ENCODE measurements at places on chromosomes 4 and X.

DNA sequence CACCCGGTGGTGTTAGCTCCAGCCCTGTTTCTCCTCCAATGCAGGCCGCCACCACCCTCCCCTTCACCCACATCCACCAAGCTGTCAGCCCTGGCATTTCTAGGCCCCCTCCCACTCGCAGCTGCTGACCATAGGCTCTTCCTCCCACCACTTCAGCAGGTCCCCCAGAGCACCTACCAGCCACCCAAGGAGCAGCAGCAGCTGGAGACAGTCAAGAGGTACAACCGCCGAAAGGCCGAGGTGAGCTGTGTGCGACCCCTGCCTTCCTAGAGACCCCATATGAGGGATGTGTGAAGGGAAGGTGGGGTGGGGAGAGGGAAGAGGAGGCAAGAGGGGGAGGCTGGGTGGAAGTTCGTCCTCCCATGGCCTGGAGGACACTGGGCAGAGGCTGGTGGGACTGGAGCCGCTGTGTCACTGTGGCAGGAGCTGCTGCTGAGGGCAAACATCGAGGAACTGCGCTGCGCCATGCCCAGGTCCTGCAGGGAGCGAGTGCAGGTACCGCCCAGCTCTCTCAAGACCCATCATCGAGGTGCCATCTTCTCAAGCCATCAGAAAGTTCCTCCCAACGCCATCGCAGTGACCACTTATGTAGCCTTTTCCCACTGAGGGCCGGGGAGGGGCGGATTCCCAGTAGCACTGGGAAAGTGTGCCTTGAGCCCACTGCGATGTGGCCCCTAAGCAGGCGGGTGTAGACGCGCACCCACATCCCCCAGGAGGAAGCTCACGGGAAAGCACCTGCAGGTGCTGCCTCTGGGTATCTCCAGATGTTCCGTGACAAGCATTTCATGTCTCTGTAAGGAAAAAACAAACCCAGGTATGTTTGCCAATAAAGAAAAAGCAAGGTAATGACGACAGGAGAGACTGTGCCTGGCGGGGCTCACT, 19.2 kb upstream of the RNF4 start:
- DNase-seq: no peak

GRCh38 chrX:81876437-81876836, 674.5 kb downstream of the SH3BGRL start:
- DNase-seq: no peak

DNA sequence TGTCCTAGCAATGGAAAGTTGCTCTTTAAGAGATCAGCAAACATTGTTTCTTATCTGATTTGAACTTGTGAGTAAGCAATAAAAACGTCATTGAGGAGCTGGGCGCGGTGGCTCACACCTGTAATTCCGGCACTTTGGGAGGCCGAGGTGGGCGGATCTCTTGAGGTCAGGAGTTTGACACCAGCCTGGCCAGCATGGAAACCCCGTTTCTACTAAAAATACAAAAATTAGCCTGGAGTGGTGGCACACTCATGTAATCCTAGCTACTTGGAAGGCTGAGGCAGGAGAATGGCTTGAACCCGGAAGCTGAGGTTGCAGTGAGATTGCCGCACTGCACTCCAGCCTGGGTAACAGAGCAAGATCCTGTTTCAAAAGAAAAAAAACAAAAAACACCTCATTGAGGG, 11.2 kb upstream of the PLAC8 start:
- peak; percentile 80 for DNase-seq

- no peak for DNase-seq
Observed at GRCh38 chr4:159606835-159607234, 504.0 kb downstream of the RAPGEF2 start.

GRCh38 chr4:147182041-147182440, 236.4 kb upstream of the TTC29 start:
- DNase-seq: no peak

- no peak for DNase-seq
Observed at GRCh38 chr4:66490729-66491128, 820.4 kb upstream of the EPHA5 start.

GRCh38 chr4:51906167-51906958, 63.4 kb downstream of the DCUN1D4 start:
- DNase-seq: peak; percentile 86

- peak; percentile 42 for DNase-seq
Observed at GRCh38 chrX:47595716-47596251, 13.5 kb downstream of the TIMP1 start.

- DNase-seq: no peak
Observed at GRCh38 chrX:139304471-139304870, 226.1 kb upstream of the F9 start.

- peak; percentile 74 for DNase-seq
Observed at GRCh38 chrX:100413229-100413628, 3.2 kb upstream of the PCDH19 start.

- no peak for DNase-seq
Observed at GRCh38 chr4:87060957-87061356, 126.1 kb downstream of the AFF1 start.

DNA sequence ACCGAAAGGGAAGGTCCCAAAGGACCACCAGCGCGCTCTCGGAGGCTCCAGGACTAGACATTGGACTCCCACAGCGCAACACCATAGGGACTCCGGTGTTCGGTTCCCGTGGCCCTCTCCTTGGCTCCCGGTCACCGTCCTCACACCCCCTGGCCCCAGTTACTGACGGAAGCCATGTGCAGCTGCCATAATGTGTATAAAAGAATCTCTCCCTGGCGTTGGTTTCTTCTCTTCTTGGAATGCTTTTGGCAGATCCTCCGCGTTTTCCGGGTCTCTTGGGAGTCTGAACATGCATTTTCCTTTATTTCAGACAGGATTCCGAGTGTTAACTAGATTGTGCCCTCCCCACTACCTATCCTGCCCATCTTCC, 69.8 kb downstream of the FBXO8 start:
- DNase-seq: no peak

DNA sequence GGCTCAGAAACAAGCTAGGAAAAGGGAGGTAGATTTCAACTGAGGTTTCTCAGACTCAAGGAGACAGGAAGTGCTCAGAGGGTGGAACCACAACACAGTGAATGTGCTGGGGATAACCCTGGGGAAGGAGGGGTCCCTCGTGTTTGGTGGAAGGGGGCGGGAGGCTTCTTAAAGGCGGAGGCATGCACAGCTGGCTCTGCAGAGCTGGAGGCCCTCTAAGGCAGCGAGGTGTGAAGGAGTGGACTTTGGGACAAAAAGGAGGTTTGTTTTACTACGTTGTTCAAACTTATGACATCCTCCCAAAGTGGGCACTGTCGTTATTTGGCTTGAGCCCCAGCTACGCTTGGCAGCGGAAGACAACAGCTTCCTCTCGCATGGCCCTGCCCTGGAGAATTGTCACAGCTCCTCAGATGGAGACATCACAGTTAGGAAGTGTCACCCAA, 21.7 kb upstream of the MTM1 start:
- peak; percentile 37 for DNase-seq

DNA sequence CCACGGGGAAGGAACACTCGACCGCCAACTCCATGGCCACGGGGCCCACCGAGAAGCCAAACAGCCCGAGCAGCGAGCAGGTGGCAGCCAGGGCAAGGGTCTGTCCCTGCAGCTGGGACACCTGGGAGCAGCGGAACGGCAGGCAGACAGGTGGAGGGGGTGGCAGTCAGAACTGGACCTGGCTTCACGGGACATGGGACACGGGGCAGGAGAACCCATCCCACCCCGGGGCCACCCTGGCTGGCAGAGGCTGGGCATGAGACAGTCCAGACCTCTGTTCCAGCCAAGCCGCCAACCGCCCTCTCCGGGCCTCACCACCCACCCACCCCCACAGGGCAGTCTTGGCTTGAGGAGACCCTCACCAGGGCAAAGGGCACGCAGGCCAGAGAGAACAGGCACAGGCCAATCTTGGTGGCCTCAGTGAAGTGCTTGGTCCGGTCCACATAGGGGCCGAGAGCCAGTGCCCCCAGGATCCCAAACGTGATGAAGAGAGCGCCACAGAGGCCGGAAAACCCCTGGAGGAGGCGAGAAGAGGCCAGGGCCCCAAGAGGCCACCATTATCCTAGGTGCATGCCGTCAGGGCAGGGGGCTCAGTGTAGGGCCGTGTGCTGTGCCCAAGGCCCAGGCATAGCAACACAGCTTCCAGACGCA, 5.6 kb downstream of the SLC49A3 start:
- DNase-seq: no peak

DNA sequence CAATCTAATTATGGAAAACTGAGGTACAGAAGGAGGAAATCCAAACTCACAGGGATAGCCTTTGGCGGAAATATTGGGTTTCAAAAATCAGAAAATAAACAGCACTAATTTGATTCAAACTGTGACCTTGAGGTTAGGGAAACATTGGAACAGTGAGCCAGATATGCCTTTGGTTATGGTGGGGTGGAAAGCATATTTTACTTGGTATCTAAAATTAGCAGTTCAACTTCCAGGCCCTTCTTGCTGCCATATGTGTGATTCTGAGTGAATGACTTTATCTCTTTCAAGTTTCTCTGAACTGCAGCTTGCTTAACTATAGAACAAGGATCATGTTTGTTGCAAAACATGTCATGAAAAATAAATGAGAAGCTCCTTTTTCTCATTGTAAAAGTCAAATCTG, 240.9 kb upstream of the VEGFC start:
- DNase-seq: no peak

DNA sequence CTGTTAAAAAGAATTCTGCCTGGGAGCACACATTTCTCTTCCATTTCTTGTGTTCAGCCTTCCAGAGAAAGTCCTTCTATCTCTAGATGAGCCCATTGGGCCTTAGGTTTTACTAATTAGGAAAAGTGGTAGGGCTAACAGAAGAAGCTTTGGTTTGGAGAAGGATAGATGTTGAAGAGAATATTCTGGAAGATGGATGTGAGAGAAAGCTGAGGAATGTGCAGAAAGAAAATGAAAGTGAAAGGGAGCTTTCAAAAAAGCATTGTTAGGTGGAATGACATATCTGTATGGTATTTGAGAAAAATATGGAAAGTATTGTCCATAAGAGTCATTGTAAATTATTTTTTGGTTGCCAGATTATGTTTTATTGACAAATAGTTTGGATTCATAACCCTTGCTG, 474.8 kb upstream of the SLIT2 start:
- DNase-seq: no peak

- DNase-seq: peak; percentile 64
Observed at GRCh38 chr4:143337600-143338287, 1.1 kb downstream of the GAB1 start.

DNA sequence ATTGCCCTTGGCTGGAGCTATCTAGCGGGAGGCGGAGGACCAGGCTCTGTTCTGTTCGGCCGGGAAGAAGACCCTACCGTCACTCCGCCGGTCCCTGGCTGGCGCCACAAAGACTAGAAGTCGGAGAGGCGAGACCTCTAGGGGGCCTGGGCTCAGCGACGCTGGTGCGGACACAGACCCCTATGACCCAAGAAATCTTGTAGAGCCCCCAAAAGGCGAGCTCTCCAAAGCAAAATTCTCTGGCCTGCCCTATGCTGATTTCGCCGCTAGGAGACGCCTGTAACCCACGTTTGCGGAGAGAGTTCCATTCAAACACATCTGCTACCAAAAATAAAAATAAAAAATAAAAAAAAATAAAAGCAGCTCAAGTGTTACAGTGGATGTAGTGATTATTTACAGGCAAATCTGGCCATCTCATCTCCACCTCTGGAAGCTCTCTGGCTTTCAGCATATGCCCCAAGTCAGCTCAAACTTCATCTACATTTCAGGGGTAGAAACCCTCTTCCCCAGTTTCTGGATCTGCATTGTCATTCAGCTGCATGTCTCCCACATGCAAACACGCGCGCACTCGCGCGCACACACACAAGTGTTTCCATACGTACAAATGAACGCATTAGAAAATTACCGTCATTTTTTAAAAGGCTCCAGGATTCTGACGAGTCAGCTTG, 2.4 kb upstream of the PCDH10 start:
- DNase-seq: peak; percentile 72

- DNase-seq: no peak
Observed at GRCh38 chrX:121457096-121457495, 409.7 kb downstream of the GLUD2 start.

GRCh38 chr4:70993181-70994068, at the start of gene DCK:
Gene DCK (plus strand): TSS chr4:70993649. CDS start chr4:70993836, 187 bp downstream.
- DNase-seq: peak; percentile 95
